Stimulated activated CD4-positive, alpha-beta T cell treated with anti-CD3 and anti-CD28 coated beads, Interleukin-4, amount 100 ng/mL, for 4 hours (primary cell): ENCODE measurements at places on chromosomes 16 and 17.
A peak's percentile ranks its signal among the peaks of the same experiment; 100 is the strongest.

DNA sequence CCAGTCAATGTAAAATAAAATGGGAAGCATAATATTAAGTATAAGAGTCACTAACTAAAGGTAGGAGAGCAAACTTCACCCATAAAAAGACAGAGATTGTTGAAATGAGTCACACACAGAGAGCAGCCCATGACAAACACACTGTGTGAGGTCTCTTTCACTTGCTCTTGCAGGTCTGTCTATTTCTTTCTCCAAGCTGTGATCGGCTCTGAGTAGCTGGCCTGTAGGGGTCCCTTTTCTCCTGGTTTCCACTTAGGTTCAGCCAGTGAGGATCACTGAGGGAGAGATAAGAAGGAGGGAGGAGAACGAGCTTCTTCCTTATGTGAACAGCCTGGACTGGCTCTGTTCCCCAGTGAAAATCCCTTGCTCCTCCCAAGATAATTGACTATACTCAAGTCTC is 133.7 kb upstream of the HS3ST3A1 start:
- no peak for DNase-seq

- no peak for DNase-seq
These were observed 41.6 kb downstream of the CDH1 start for GRCh38 chr16:68778551-68779231.

DNA sequence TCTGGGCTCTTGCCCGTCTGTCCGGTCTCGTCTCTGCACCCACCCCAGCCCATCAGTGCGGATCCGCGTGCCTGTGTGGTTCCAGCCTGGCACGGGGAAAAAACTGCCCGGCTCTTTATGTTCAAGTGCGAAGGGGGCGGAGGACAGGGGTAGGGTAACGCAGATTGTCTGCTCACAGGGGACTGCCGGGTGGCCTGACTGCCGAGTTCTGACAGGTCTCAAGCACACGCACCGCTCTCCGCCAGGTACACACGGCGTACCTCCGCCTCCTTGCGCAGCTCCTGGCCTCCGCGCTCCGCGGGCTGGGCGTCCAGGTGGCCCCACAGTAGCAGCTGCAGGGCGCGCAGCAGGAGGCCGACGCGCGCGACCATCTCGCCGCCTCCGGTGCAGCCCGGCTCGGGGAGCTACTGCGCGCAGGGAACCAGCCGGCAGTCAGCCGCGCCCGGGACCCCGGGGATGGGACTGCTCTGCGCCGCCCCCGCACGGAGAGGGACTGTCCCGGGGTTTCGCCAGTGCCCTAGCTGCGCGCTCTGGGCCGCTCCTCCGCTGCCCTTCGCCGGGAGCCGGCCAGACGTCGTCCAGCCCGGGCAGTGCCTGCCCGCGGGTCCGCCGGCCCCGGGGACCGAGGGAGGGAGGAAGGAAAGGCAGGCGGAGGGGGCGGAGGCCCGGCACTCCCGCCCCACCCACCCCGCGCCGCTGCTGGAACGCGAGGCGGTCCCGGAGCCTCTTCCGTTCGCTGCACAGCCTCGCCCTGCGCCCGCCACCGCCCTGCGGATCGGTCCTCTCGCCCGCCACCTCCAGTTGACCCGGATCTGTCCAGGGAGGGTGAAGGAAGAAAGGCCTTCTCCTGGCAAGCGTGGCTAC is at the start of gene MMP28:
Gene MMP28 (minus strand): TSS at position 635 of the 864 bp plus-strand sequence. CDS start 264 bp downstream, at position 371.
- peak; percentile 20 for DNase-seq

GRCh38 chr17:55426851-55427586 is 5.4 kb upstream of the MMD start:
- DNase-seq = no peak

- no peak for DNase-seq
These were observed 452.3 kb downstream of the CDH11 start for GRCh38 chr16:64669573-64669972.

DNA sequence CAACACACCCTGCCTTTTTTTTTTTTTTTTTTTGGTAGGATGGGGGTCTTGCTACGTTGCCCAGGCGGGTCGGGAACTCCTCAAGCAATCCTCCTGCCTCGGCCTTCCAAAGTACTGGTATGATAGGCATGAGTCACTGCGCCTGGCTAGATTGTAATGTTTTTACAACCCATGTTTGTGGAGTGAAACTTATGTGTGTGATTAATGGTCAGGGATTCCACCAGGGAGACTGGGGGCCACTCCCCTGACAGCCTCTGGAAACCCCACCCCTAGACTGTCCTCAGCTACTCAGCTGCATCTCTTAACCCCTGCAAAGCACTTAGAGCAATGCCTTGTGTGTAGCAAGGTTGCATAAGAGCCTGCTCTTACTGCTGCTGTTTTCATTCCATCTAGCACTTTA is 220.5 kb downstream of the PARN start:
- no peak for DNase-seq

- DNase-seq = peak; percentile 87
These were observed at the start of the genes CHTF8 and UTP4 for GRCh38 chr16:69132424-69133252. CHTF8 (minus strand) TSS chr16:69132588; CDS start chr16:69121458, 11,130 bp downstream. UTP4 (plus strand) TSS chr16:69132649; CDS start chr16:69133460, 811 bp downstream.

GRCh38 chr17:38713456-38714075 is 8.5 kb downstream of the MLLT6 start:
- no peak for DNase-seq

GRCh38 chr17:59479141-59479540 is 86.3 kb upstream of the DHX40 start:
- no peak for DNase-seq

- no peak for DNase-seq
These were observed 203.5 kb downstream of the RBFOX3 start for GRCh38 chr17:79407385-79407784.

- no peak for DNase-seq
These were observed at the start of gene VTN for GRCh38 chr17:28370035-28370743. VTN (minus strand) TSS chr17:28370307; CDS start chr17:28370203, 104 bp downstream.

DNA sequence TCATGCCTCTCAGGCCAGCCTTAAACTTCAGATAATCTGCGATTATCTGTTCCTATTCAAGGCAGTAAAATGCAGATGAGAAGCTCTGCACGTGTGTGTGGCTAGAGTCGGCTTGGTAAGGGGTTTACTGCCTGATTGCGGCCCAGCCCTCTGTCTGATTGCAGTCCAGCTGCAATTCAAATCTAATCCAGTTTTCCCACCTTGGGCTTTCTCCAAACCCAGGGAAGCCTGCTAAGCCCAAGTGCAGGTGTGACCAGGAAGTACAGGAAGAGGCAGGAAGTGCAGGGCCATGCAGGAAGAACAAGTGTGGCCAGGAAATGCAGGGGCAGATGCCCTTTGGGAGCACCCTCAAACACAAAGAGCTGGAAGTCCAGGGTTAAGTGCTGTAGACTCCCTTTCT is 314.9 kb downstream of the CEP112 start:
- no peak for DNase-seq
